HEK293T (cell line): ENCODE measurements at places on chromosomes 2 and 18.
A peak's percentile ranks its signal among the peaks of the same experiment; 100 is the strongest.

DNA sequence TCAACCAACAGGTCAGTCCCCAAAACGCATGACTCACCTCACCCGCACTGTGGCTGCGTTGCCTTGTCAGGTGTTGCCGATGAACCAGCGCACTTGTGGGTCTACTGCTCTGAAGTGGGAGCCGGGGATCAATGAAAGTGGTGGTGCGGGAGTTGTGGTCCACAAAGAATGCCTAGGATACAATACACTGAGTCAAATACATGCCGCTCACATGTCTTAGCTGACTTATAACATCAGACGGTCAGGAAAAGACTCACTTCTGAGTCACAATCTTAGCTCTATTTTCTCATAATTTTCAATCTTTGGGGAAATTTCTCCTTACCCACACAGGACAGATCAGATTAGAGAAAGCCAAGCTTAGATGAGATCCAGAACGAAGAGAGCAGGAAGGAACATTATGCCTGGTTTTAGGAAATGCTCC, 107.1 kb upstream of the STK17B start:
- DNase-seq, result no peak

- no peak for DNase-seq
These were observed 164.5 kb downstream of the LCLAT1 start for GRCh38 chr2:30611583-30611982.

- no peak for DNase-seq
These were observed 105.8 kb downstream of the RIT2 start for GRCh38 chr18:43009674-43010073.

DNA sequence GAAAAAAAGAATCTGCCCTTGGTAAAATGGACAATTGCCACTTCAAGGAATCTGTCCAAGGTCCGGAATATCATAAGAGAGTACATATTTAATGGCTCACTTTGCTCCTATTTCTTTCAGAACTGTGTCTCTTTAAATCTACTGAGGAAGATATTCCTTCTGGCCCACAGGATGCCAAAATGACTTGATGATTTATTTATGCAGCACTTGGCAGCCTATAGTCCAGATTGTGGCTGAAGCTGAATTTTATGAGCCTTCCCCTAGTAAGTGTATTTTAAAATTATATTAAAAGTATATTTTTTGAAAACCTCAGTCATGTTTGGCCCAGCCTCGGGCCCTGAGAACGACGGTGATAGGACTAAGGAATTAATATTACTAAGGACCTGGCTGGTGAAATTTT, 465.1 kb upstream of the HNRNPA3 start:
- DNase-seq, result no peak

- peak; percentile 8 for DNase-seq
These were observed 302.8 kb downstream of the NCKAP5 start for GRCh38 chr2:133265432-133265949.

- DNase-seq, result no peak
These were observed 374.7 kb upstream of the FIGN start for GRCh38 chr2:164110515-164110914.

- no peak for DNase-seq
These were observed 50.3 kb downstream of the ARL4C start for GRCh38 chr2:234446404-234447076.

DNA sequence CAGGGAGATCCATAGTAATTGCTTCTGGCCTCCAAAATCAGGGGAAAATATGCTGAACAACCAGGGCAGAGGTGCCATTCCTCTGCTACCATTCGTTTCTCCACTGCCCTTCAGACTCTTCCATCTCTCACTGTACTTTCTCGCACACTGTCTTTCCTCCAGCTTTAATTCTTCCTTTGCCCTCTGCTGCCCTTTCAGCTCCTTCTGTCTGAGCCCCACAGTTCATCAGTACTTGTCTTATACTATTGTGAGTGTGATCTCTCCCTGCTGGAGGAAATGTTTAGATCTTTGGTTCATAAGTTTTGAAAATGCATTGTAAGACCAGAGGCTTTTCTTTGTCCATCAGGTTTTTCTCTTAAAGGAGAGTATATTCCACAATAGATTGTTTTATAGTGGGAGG, 184.9 kb upstream of the DTNA start:
- DNase-seq, result no peak

DNA sequence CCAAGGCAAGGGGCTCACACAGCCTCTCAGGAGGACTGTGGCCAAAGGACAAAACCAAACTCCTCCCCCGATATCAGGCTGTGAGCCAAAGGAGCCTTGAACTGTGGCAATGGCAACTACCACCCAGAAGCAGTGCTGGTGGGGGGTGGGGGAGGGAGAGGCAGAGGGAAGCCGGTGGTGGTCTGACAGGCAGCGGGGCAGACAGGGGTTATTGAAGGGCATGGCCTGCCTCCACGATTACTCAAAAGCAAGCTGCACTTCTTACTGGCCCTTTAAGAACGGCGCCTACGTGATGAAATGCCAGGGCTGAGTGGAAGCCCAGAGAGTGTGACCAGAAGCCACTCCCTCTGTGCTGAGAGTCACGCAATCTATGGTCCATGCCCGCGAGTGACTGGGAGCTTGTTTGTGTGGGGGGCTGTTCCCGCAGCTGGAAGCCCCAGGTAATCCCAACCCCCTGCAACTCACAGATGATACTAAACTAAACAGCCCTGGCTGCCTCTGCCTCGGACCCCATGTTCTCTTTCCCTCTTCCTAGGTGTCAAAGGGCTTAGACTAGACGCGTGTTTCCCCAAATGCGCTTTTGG, 128.2 kb upstream of the CXCR4 start:
- no peak for DNase-seq

DNA sequence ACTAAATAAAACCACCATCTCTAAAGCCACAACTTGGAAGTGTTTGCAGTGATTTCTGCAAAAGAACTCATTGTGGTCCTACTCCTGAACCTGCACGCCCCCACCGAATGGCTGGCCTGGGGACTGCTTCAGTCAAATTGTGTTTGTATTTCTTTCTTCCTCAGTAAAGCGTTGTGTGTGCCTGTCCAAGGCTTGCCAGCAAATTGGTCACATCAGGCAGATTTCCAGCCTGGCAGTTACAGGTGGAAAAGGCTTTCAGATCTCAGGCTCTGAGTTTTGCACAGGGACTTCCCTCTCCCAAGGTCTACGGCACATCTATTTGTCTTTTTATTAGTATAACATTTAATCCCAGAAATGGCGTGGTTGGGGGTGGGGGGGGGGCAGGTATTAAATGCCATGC, 54.0 kb upstream of the NOSTRIN start:
- DNase-seq, result no peak
